Skeletal muscle tissue (tissue), 5 donors: ENCODE measurements at places on chromosomes 12 and 14. TPM values are rescaled to one million over a fixed set of nuclear protein-coding genes. Genes with fewer than 3 reads are reported as not detected.

The NYNRIN gene
- total RNA-seq: 19.3 TPM

The C3AR1 gene
- 7.8 TPM for total RNA-seq

The KRT73 gene
- total RNA-seq: under 0.01 TPM

The RILPL1 gene
- total RNA-seq: 5.2 TPM

The PARPBP gene
- total RNA-seq: 4.7 TPM

The PAX9 gene
- 0.52 TPM for total RNA-seq

The PTGER2 gene
- 1.6 TPM for total RNA-seq

The SERPINA12 gene
- not detected for total RNA-seq

The RPL10L gene
- not detected for total RNA-seq

The PIWIL1 gene
- not detected for total RNA-seq

The ALG10B gene
- 5.2 TPM for total RNA-seq

The LGR5 gene
- 4.7 TPM for total RNA-seq

The TSHR gene
- under 0.01 TPM for total RNA-seq

The TMEM263 gene
- 42.3 TPM for total RNA-seq

The PAWR gene
- total RNA-seq: 8.4 TPM

The SUSD6 gene
- total RNA-seq: 10.4 TPM

The METTL1 gene
- total RNA-seq: 5.7 TPM

The MGP gene
- total RNA-seq: 292 TPM

The CATSPERB gene
- 2.1 TPM for total RNA-seq

The MYH6 gene
- 2.1 TPM for total RNA-seq

The DENND5B gene
- total RNA-seq: 29.2 TPM

The RNASE7 gene
- not detected for total RNA-seq

The SLC4A8 gene
- total RNA-seq: 0.52 TPM

The SLC39A5 gene
- total RNA-seq: not detected

The GDF3 gene
- 1.0 TPM for total RNA-seq

The ADSS1 gene
- 89.8 TPM for total RNA-seq

The AMDHD1 gene
- total RNA-seq: under 0.01 TPM
